ENCODE measurements at places on chromosomes 1 and 21.

GRCh38 chr1:107739201-107739600 lies 225.8 kb downstream of the VAV3 start:
- DNase-seq, result peak; percentile 29

- no peak for DNase-seq
Observed at GRCh38 chr1:21451212-21451611, 11.3 kb downstream of the NBPF3 start.

- no peak for DNase-seq
Observed at GRCh38 chr1:158933621-158934020, 2.3 kb downstream of the PYHIN1 start.

DNA sequence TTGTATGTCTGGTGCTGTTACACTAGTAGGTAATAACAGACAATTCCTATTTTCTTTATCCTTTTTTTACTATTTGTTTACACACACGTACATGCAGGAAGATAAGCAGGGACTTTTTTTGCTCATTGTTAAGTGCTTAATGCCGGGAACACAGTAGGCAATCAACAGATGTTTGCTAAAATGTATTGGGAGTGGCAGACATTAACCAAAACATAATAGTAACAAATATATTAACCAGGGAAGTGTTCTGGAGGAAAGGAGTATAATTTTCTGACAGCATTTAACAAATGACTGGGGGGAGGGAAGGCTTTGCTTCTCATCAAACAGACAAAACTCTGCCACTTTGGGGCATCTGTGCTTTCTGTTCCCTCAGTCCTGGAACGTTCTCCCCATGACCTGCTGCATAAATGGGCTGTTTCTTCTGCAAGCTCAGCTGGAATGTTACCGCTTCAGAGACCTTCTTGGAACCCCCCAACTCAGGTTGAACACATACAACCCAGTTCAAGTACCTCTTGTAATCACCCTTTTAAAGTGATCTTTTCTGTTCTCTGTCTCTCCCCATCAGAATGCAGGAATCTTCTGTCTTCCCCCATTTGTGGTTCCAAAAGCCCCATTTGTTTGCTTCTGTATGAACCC lies 2.1 kb downstream of the CR1L start:
- DNase-seq, result no peak

DNA sequence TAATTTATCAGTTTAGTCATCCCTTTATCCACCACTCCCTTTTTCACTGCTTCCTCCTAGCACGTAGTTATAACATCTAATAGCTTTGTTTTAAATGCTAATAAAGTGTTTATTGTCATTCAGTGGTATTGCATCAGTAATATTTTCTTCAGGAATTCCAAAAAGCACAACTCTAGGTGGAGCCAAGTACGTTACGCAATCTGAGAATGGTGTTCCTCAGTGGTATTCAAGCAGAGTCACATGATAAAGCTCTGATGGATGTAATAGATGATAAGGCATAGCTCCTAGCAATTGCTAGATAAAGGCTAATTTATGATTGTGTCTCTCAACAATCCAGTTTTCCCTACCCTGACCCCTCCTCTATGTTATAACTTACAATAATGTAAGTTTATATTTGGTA lies 494.6 kb upstream of the ADGRL4 start:
- no peak for DNase-seq

DNA sequence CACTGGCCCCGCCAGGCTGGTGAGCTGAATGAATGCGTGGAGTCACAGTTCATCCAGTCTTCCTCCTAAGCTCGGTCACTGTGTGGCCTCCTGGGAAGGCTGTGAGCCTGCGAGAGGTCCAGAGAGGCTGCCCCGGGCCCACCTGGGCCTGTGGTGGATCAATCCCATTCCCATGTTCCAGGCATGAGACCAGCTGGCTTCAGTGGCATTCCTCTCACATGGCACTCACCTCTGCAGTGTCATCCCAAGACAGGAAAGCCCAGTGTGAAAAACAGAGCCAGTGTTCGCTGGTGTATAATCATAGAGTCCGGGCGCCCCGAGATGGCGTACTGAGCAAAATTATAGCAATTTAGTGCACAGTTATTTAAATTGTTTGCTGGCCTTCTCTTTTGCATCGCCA lies 37.6 kb upstream of the EPHA8 start:
- no peak for DNase-seq

DNA sequence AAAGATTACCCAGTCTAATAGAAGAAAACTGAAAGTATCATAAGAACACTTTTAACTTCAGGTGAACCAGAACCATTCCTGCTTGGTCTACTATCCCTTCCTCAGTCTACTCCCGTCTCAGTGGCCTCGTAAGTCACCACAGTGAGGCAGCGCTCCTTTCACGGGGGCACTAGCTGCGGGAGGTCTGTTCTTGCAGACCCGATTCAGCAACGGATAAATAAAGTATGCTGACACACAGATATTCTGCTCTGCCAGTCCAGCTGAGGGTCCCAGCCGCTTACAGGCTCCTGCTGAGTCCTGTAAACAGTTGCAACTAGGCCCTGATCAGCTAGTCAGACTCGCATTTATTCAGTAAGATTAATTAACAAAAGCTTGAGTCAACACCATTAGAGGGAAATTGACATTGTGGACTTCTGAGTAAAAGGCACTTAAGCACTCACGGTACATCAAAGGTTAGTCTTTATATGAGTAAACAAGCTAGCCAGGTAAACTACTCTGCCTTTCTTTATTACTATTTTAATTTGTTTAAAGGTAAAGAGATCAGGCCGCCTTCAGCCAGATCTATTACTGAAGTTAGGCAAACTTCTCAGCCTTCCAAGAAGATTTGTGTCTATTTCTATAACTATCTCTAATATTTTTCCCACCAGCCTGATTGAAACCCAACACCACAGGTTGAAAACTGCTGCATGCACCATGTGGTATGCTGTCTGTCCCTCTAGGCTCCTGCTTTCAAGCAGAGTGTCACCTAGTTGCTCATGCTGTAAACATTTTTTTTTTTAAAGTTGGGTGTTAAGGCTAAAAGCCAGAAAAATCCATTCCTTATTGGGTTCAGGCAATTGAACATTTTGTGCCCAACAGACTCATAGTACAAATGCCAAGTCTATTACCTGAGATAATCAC lies 87.7 kb downstream of the INTS7 start:
- DNase-seq, result peak; percentile 36

DNA sequence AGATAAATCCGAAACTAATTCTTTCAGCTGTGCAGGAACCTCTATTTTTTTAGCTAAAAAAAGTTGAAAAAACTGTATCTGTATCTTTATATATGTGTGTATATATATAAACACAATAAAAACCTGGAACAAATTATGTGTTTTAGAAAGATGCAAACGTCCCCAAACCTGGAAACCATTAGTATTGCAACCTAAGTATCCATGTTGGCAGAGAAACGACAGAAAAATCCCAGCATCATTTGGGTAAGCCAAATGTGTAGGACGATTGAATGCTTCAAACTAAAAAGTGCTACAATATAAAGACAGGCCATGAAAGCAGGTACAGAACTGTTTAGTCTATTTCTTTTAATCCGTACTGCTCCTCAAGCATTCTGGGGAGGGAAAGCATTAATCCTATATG lies 87.9 kb downstream of the AHCTF1 start:
- DNase-seq, result no peak

GRCh38 chr1:65395887-65396612 lies 24.4 kb upstream of the LEPR start:
- peak; percentile 76 for DNase-seq

- DNase-seq, result no peak
Observed at GRCh38 chr1:3065797-3066196, 3.2 kb upstream of the PRDM16 start.

DNA sequence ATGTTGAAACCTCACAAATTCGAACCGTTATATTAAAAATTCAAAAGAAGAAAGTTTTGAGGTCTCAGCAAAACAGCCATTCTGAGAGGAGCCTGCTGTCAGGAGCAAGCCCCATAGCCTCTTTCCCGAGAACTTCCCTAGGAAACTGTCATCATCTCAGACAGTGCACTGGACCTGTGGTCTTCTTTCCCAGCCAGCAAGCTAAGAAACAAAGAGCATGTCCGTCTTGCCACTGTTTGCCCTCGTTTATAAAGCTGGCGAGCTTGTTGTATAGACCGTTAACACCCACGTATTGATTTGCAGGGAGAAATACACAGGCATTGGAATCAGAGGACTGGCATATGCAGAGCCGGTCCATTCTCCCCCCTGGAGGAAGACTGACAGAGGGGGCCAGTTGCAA lies 407.0 kb downstream of the NPHP4 start:
- no peak for DNase-seq

- peak; percentile 66 for DNase-seq
Observed at GRCh38 chr1:185477638-185478580, 160.9 kb upstream of the IVNS1ABP start.

GRCh38 chr1:10717296-10718082 lies 79.0 kb downstream of the CASZ1 start:
- no peak for DNase-seq

DNA sequence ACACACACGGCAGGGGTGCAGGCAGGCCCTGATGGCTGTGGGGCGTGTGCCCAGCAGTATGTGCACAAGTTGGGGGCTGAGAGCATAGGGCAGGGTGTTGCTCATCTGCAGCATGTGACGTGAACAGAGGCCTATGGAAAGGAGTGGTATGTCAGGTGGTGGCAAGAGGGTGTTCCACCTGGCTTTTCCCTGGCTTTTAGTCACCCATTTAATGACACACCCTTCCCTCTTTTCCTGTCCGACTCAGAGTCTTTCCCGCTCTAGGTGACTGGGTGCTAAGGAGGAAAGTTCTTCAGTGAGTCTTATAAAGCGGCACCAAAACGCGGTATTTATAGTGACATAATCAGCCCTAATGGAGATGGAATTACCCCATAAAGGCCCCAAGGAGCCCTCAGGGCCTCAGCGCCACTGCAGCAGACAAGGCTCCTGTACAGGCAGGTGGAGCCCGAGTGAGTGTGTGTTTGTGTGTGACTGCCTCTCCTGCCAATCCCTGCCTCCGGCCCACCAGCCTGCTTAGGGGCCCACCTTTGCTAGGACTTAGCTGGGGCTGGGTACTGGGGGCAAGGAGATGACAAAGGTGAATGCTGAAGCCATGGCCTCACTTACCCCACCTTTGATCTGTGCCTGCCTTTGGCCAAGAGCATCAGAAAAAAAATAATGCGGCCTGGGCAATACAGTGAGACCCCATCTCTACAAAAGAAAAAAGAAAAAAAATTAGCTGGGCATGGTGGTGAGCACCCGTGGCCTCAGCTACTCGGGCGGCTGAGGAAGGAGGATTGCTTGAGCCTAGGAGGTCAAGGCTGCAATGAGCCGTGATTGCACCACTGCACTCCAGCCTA lies 3.3 kb upstream of the EPHA2 start:
- DNase-seq, result peak; percentile 24

- DNase-seq, result peak; percentile 49
Observed at GRCh38 chr1:97919585-97920261, 1.1 kb downstream of the DPYD start.

- no peak for DNase-seq
Observed at GRCh38 chr21:32949701-32950100, 76.0 kb upstream of the OLIG2 start.

DNA sequence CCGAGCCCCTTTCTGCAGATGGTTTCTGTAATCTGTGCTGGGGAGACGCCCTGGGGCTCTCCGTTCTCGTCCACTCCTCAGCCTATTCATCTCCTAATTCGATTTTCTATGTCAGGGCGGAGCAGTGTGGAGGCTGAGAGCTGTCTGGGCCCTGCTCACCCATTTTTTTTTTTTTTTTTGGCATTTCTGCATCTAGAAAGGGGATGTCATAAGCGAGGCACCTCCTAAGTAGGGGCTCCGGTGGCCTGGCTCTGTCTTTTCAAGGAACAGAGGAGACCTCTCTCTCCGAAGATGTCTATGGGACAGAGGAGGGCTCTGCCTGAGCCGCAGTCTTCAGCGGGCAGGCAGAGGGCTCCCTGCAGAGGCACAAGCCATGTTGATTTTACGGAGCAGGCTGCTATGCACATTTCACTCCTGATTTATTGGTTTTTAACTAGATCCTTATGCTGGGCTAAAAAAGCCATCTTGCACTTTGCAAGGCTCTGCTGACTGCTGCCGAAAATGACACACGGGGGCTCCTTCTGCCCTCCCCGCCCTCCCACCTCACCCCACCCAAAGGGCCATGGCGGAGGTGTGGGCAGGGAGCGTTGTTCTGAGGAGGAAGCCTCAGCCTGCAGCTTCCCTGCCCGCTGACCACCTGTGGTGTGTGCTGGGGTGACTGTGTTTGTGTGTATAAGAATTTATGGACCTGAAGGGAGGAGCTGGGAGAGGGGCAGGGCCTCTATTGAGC lies 71.0 kb downstream of the FOXD2 start:
- peak; percentile 50 for DNase-seq

DNA sequence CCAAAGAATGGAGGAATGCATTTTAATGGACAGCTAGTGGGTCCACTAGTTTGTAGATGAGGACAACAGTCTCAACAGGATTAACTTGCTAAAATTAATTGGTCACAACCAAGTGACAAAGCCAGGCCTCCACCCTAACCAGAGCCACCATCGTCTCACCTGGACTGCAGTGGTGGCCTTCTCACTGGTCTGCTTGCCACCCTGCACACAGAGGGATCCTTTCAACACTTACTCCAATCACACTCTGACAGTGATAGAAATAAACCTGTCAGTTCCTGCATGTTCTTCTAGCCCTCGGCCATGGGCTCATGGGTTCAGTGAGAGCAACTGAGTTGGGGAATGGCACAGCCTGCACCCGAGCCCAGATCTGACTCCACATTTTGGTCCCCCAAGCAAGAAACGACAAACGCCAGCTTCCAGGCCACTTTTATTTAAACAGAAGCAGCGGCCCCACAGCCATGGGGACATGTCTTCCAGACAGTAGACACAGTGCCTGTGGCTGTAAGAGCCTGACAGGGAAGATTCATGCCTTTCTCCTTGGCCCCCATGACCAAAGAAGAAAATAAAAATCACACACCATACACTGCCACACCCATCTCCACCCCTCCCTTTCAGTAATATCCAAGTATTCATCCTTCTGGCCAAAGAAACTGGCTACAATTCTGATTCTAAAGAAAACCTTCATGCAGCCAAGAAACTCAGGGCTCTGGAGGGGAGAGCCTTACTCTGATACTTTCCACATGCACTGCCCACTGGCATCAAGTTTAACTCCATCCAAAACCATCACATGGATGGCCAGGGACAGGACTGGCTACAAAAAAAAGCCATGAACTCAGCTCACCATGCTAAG lies 37.6 kb downstream of the DHCR24 start:
- DNase-seq, result no peak

GRCh38 chr21:46650476-46651098 lies 15.1 kb downstream of the PRMT2 start:
- no peak for DNase-seq

DNA sequence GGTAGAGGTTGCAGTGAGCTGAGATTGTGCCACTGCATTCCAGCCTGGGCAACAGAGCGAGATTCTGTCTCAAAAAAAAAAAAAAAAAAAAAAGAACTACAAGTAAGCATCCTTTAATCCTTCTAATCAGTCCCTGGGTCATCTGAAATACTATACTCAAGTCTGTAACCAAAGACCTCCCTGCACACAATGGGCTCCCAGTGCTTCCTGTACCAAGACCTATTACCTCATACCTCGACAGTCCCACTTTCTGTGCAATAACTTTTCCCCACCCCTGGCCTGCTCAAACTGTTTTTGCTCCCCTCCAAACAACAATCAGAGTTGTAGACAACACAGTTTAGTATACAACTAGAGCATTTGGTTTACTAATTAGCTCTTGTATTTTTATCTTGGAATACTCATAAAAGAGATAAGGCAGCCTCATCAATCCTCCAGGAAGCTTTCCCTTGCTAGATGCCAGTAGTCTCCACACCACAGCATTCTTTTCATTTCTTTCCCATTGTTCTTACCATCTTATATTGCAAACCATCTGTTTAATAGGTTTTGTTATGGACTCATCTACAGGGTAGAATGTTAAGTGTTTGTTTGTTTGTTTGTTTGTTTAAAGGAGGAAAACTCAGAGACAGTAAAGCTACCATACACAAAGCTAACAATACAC lies 19.2 kb upstream of the RLF start:
- DNase-seq, result peak; percentile 21

Data from DMS53 (cell line).